NCI-H226 (cell line): ENCODE measurements at places on chromosomes 12 and 14.
A peak's percentile ranks its signal among the peaks of the same experiment; 100 is the strongest.

GRCh38 chr12:122111089-122111641 is 32.6 kb downstream of the MLXIP start:
- peak; percentile 26 for DNase-seq

DNA sequence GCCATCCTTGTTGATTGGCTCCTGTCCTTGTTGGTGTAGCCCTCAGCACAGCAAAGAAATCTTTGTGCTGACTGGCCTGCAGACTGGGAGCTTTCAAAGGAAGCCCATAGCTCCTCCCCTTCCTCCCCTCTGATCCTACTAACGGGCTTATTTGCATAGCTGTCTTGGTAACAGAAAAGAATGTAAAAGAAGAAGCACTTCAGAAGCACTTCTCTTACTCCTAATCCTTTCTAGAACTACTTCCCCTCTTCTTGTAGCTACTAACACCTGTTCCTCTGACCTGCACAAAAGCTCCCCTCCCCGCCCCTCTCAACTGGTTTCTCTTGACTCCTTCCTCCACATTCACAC is 14.3 kb upstream of the RIC8B start:
- no peak for DNase-seq

- peak; percentile 64 for DNase-seq
These were observed 52.3 kb upstream of the RD3L start for GRCh38 chr14:103994535-103995184.

GRCh38 chr12:22374508-22374907 is 40.0 kb upstream of the ST8SIA1 start:
- no peak for DNase-seq
